NCI-H510A (cell line): ENCODE measurements at places on chromosomes 11 and 22.

GRCh38 chr22:33599596-33599995 is 320.7 kb downstream of the LARGE1 start:
- no peak for DNase-seq

- DNase-seq: no peak
These were observed 54.2 kb downstream of the CLPB start for GRCh38 chr11:72380132-72380503.

DNA sequence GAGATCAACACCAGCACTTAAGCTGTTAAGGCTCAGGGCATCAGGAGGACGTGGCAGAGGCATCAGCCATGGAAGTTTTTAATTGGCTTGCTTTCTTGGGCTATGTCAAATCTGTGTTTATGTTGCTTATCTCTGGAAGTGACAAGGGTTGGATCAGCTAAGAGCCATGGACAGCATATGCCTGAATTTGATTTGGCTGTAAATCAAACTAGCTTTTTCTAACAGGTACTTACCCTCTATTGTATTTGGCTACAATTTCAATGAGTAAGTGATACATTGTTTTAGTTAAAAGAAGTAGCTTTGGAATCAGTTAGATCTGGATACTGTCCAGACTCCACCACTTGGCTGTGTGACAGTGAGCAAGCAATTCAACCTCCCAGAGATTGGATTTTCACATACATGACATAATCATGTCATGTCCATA is 936.6 kb downstream of the OPCML start:
- no peak for DNase-seq

- peak; percentile 33 for DNase-seq
These were observed 561 bp downstream of the TRMT112 start for GRCh38 chr11:64316672-64317324.

- no peak for DNase-seq
These were observed 192.9 kb downstream of the INSC start for GRCh38 chr11:15307619-15308024.

DNA sequence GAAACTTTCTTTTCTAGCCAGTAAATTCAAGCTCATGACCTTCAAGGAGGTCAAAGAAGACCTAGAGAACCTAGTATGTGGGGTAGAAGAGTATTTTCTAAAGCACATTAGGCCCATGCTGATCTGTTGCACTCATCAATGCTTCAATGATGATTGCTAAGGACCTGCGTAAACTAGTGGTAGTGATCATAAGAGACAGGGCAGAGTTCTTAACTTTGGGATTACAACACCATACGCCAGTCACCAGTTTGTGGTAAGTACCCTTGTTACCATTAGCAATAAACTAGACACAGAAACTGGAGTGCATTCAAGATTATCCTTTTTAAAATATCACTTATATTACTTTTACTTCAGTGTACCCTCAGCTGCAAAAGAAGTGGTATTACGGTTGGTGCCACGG is 490.3 kb downstream of the BUD13 start:
- no peak for DNase-seq

DNA sequence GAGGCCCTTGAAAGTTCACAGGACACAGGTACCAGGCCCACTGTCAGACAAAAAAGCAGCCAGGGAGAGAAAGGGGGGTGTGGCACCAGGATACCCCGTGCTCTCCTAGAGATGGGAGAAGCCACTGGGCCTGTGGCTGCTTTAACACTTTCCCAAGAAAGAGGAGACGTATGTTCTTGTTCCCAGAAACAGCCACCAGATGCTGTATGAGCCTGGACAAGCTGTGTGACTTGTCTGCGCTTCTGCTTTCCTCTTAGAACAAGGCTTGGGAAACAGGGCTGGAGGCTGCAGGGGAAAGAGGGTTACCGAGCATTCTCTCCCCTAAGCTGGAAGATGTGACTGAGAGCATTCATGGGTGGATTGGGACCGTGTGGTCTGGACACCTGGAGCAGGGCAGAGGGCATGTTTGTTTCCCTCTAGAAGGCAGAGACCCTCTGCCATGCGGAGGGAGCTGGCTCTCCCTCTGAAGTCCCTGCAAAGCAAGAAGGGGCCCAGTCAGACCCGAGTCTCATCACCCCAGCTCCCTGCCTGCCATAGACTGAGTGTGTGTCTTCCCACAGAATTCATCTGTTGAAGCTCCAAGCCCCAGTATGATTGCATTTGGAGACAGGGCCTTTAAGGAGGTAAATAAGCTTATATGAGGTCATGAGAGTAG is 74.1 kb downstream of the TRIM29 start:
- no peak for DNase-seq

- no peak for DNase-seq
These were observed 34.1 kb downstream of the YPEL1 start for GRCh38 chr22:21701384-21701971.

GRCh38 chr11:124725719-124726105 is 14.0 kb upstream of the NRGN start:
- no peak for DNase-seq

- DNase-seq: no peak
These were observed 3.8 kb downstream of the ACY3 start for GRCh38 chr11:67646535-67647336.

DNA sequence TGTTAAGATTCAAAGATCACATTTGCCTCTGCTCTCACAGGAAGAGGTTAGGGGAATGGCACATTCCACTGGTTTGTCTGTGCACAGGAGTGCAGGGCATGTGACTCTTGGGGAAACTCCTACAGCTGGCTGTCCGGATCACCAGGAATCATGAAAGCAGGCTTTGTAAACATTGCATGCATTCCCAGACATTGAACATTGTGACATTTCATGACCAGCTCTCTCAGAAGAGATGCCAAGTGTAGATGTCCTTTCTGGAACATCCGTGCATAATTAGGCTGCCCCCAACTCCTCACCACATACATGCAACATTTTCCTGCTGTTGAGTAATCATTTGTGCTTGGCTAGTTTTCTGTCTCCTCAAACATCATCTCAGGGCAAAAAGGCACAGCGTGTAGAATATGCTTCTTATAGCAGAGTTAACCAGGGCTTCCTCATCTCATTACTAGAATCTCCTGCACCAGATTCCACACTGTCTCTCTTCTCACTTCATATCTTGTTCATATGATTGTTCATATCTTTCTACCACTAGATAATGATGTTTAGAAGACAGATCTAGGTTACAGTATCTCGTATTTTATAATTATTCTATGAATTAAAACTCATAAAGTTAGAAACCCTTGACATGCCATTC is 694.7 kb downstream of the NTM start:
- no peak for DNase-seq
